ENCODE measurements at places on chromosomes 3 and 15.

GRCh38 chr3:122674339-122674738, 6.3 kb upstream of the PARP14 start:
- DNase-seq = no peak

DNA sequence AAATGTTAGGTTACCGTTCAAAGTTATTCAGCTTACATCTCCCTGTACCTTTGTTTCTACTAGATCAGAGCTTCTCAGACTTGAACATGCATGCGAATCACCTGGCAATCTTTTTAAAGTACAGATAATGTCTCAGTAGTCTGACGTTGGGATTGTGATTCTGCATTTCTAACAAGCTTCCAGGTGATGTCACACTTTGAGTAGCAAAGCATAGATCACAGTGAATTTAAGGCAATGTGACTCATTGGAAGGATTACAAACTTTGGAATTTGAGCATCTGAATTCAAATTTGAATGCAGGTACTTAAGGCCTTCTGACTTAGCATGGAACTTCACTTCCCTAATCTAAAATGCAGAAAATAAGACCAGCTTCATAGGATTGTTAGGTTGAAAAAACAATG, 10.8 kb upstream of the ZMAT3 start:
- DNase-seq = no peak

- no peak for DNase-seq
Observed at GRCh38 chr3:14988988-14989394, 41.6 kb downstream of the NR2C2 start.

DNA sequence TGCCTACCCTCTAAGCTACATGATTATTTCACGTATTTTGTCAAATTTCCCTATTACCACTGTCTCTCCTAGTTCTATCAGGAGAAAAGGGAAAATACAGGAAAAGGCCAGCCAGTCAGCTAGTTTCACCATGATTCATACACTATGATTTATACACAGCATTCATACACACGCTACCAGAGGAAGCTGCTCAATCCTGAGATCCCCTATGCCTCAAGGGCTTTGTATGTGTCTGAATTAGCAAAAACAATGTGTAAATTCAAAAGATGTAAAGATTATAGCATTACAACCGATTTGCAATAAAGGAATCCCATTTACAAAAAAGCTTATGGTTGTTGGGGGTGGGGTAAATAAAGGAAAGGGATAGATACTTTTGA, 3.1 kb upstream of the ACKR4 start:
- DNase-seq = peak; percentile 83

DNA sequence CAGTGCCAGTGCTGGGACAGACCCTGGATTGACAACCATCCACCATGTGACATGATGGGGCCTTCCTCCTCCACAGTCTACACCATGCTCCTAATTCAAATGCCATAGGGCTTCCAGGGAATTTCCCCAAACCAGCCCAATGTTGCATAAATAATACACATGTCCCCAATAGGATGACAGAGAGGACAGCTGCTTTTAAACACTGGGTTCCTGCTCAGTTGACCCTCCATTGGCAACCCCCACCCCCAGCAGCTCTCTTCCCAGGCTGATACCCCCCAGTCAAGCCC, 28.3 kb upstream of the ATP2B2 start:
- no peak for DNase-seq

GRCh38 chr3:108006077-108006771, 84.6 kb downstream of the CD47 start:
- no peak for DNase-seq

GRCh38 chr15:64348455-64348854, 7.5 kb downstream of the CSNK1G1 start:
- no peak for DNase-seq

DNA sequence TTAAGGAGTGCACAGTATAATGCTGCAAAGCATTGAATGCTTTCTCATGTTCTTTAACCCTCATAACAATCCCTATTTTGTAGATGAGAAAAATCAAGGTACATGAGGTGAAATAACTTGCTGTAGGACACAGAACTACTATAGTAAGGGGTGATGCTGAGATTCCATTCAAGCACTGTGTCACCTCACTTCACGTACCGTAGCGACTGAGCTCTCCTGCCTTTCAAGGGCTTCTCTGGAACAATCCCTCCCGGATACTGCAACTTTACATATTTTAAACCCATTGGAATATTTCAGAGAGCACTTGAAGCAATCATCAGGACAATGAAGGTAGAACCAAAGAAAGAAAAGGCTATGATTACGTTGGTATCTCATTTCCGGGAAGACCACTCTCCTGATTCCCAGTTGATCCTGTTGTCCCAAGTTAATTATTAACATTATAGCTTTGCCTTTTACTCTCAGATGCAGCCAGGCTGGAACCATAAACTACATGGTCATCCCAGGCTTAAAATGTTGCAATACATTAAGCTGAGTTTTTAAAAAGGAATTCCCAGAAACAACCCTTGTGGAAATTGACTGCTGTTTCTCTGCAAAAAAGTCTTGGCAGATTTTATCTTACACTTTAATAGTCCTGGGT, 252.2 kb upstream of the IGF1R start:
- no peak for DNase-seq

GRCh38 chr3:125622381-125622791, 27.1 kb upstream of the OSBPL11 start:
- DNase-seq = no peak

GRCh38 chr15:69504352-69505040, 51.9 kb downstream of the RPLP1 start:
- DNase-seq = peak; percentile 76

DNA sequence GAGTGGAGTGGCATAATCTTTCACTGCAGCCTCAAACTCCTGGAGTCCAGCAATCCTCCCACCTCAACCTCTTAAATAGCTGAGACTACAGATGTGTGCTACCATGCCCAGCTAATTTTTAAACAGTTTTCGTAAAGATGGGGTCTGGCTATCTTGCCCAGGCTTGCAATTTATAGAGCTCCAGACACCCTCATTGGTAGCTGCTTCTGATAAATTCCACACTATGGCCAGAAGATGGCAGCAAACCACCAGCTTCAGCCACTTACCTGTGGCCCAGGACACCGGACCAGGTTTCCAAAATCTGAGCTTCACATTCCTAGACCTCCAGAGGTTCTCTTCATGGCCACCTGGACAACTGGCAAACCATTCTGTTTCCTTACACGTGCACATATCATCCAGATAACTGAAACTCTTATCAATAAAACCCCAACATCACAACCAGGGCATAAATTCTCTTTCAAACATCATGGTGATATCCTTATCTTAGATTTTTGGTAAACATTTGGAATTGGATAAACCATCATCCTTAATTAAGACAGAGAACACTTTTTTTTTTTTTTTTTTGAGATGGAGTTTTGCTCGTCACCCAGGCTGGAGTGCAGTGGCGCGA, 28.9 kb downstream of the FBXW12 start:
- peak; percentile 86 for DNase-seq

DNA sequence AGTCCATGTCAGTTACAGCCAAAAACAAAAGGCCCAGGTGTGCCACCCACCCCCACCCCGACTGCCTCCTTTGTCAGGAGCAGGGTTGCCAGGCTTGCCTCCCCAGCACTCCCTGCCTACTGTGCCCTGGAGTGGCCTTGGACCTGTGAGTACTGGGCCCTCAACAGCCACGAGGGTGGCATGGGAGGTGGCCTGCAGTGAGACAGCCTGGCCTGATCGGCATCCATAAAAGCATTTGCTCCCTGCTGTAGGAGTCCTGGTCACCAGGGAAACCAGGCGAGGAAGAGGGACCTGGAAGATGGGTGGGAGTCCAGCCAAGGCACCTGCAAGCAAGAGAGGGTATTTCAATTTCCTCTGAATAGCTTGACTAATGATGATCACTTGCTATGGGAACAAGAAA, 56.4 kb upstream of the KCNMB2 start:
- DNase-seq = no peak

DNA sequence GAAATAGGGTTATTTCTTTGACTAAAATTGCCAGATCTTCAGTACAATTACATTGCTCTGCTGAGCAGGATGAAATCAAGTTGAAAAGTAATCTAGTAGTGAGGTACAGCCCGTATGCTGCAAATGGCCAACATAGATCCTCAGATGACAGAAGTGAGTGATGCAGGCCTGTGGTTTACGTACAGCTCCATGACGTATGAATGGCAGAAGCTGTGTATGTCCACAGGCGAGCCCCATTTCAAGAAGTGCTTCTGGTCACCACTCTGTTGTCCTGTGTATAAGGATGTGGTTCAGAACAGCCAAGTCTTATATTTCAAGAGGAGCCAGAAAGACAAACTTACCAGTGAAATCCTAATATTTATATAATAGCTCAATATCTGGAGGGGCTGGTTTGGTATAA, 9.2 kb downstream of the CD86 start:
- DNase-seq = no peak

DNA sequence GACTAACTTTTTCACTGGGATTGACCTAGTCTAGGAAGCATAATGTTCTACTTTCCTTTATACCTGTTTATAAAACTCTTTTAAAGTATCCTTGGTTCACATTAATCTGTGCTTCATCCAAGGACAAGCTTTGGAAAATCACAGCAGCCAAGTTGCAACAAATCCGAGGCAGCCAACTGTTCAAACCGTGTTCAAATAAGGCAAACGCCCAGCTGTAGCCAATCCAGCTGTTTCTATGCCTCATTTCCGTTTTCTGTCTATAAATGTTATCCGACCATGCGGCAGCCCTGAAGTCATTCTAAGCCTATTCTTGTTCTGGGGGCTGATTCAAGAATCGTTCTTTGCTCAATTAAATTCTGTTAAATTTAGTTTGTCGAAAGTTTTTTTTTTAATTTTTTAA, 78.3 kb downstream of the FMN1 start:
- no peak for DNase-seq

- DNase-seq = no peak
Observed at GRCh38 chr15:39692356-39693327, 90.0 kb downstream of the FSIP1 start.

- no peak for DNase-seq
Observed at GRCh38 chr3:52792413-52792812, 2.2 kb upstream of the ITIH3 start.

DNA sequence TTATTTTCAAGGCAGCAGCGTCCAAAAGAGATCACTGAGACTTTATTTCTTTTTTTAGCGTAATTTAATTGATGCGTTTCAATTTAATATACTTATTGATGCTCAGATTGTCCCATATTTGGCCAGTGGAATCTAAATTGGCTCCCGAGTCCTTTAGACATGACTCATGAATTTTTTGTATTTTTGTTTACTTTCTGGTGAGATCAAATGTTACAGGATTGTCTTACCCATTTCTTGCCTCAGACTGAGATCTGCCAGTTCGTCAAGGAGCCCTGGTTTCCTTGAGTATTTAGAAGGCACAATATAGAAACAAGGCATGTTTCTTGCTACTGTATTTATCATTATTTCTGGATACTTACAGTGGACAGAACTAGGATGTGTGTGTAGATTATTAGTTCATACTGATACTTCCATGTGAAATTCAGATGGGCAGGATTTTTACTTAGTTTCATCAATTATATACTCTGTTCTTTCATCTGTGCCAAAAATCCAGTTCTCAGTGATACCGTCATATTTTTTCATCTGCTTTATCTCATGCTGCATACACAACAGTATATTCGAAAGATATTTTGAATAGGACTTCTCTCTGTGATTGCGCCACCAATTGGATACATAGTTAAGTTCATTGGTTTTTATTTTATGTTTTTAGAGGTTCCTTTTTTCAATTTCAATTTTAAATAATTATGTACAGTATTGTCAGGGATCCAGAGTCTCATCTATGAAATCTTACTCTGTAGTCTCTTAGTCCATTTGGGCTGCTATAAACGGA, 436.9 kb upstream of the C2CD4B start:
- no peak for DNase-seq

GRCh38 chr3:62070891-62071290, 302.5 kb downstream of the FEZF2 start:
- no peak for DNase-seq

DNA sequence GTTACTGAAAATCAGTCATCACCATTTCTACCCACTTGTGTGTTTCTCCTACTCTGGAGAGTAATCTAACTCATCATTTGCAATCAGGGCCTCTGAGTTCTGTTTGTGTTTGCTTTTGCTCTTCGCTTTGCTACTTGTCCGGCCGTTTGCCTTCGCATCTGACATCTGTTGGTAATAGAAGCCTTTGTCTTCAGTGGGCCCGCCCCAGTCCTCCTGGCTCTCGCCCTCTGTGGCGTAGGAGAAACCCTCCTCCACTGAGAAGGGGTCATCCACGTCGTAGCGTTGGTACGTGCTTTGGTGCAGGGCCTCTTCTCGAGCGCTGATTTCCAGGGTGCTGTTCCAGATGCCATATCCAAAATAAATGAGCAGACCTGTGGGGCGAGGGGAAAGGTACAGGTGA, 48.3 kb downstream of the CLDN11 start:
- DNase-seq = no peak

DNA sequence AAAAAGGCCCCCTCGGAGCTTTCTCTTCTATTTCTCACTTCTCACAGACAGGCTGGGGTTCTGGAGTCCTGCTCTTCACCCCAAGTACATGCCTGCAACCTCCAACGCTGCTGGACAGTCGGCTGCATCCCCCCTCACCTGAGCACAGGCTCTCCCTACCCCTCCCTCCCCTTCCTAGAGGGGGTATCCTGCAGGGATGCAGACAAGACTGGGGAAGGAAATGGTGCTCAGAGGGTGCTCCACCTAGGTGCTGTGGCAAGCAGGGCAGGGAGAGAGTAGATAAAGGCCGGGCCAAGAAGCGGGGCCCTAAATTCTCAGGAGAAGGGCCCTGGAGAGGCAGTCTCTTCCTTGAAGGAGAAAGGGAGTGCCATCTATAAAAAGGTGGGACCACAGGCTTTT, 7.0 kb upstream of the STRA6 start:
- no peak for DNase-seq

DNA sequence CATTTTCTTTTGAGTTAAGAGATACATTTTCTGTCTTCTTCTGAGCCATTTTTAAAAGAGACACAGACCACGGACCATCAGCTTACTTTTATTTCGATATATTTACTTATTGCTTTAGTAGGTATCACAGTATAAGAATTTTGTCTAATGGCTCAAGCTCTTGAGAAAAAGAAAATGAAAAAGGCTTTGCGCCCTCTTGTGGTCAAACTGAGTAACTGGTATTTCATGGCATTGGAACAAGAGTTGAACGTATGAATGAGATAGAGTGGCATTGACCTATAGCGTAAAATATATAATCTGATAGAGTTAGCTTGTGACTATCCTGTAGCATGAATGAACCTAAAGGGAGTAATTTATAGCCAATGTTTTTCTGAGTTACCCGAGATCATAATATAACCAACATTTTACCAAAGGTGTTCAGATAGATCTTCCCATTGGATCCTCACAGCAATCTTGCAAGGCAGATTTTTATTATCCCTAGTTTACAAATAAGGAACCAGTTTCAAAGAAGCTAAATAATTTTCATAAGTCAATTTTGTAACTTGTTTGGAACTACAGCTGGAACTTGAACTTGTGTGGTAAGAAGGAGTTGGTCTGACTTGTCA, 154.6 kb downstream of the POLR2M start:
- peak; percentile 11 for DNase-seq

- no peak for DNase-seq
Observed at GRCh38 chr15:85694091-85694490, 100.6 kb downstream of the KLHL25 start.

GRCh38 chr3:152593242-152593641, 241.7 kb upstream of the P2RY1 start:
- DNase-seq = no peak

All from COLO829 (cell line).